ENCODE measurements at places on chromosomes 6 and 20. TPM values are rescaled to one million over a fixed set of nuclear protein-coding genes. Genes with fewer than 3 reads are reported as not detected.
A peak's percentile ranks its signal among the peaks of the same experiment; 100 is the strongest.

DNA sequence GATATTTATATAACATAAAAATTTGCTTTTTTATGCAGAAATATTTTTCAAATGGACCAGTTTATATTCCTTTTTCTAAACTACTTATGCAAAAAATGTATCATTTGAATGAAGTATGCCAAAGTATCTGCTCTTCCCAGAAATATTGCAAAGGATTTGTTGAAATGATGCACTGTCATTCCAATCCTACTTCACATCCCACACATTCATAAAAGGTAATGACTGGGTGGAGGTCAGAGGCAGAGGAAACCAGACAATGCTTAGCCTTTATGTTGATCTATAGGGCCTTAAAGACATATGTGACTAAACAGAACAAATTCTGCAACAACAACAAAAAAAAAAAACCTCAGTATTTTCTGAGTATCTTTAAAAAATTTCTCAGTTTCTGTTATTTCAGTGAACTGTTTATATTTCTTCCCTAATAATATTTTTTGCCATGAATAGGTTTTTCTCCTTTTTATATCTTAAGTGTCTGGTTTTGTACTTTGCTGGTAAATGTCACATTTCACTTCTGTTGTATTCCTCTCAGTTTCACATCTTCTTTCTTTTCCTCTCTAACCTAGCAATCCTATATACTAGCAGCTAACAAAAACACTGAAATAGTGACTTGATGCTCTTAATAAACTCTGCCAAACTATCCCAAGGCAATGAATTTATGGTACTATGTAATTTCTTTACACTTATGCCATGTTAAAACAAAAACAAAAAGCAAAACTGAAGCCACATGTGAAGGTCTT lies 374.1 kb downstream of the BCKDHB start:
- no peaks in the 10 kb centered on the region for H3K36me3 ChIP-seq
- H3K4me1 ChIP-seq = no peaks in the 10 kb centered on the region
- H3K4me3 ChIP-seq = no peak overlapping the region
- DNase-seq = no peak
- no peak overlapping the region for H3K27ac ChIP-seq
- H3K27me3 ChIP-seq = peaks cover 3% of the 10 kb centered on the region

- no peaks in the 10 kb centered on the region for H3K36me3 ChIP-seq
- H3K4me1 ChIP-seq = no peaks in the 10 kb centered on the region
- H3K4me3 ChIP-seq = no peak overlapping the region
- no peaks in the 10 kb centered on the region for H3K27me3 ChIP-seq
Measured at GRCh38 chr6:118324116-118324515, 224.0 kb upstream of the PLN start.

DNA sequence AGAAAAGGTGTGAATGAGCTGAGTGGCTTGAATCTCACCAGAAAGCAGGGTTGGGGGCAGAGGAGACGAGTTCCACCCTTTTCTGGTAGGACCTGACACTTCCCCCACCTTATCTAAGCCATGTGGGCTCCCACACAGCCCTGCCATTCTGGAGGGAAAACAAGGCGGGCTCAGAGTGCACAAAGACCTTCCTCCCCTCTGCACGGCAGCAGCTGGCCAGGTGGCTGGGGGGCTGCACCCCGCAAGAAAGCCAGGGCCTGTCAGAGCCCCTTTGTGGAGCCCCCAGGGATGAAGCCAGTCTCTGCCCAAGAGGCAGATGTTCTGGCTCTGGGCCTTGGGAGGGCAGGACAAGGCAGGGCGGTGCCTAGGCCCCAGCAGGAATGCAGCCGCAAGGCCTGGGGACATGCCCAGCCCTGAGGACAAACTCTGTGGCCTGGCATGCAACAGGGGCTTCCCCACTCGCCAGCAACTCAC lies 48.4 kb upstream of the DSN1 start:
- no peak for DNase-seq
- H3K4me1 ChIP-seq = peaks cover 3% of the 10 kb centered on the region
- H3K27ac ChIP-seq = no peak overlapping the region
- H3K4me3 ChIP-seq = no peak overlapping the region
- no peaks in the 10 kb centered on the region for H3K27me3 ChIP-seq
- no peaks in the 10 kb centered on the region for H3K36me3 ChIP-seq

DNA sequence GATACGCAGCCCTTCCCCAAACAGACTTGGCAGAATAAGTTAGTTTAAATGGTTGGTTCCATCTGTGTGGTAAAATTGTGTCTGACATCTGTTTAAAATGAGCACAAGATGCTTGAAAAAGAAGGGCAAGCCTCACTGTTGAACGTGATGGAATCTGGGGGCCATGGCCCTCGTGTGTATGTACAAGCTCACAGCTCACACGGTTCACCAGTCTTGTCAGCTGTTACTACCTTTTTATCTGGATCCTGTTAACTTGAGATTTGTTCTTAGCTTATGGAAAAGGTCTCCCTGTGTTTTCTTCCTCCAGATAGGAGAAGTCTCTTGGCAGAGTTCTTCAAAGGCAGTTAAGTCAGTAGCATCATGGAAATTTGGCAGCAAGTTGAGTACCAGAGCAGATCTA lies 270.6 kb downstream of the KHDC1L start:
- H3K27me3 ChIP-seq = no peaks in the 10 kb centered on the region
- H3K27ac ChIP-seq = no peak overlapping the region
- no peak for DNase-seq
- H3K4me1 ChIP-seq = peaks cover 6% of the 10 kb centered on the region

- H3K4me1 ChIP-seq = no peaks in the 10 kb centered on the region
- H3K27me3 ChIP-seq = peaks cover 5% of the 10 kb centered on the region
- no peak overlapping the region for H3K4me3 ChIP-seq
- DNase-seq = no peak
- H3K36me3 ChIP-seq = peaks cover 1% of the 10 kb centered on the region
Measured at GRCh38 chr6:156563714-156564113, 213.5 kb upstream of the ARID1B start.

- no peak for DNase-seq
- H3K27me3 ChIP-seq = no peaks in the 10 kb centered on the region
- peaks cover 7% of the 10 kb centered on the region for H3K4me1 ChIP-seq
- no peak overlapping the region for H3K4me3 ChIP-seq
- H3K36me3 ChIP-seq = peaks cover 8% of the 10 kb centered on the region
Measured at GRCh38 chr6:42819803-42820511, 38.1 kb downstream of the BICRAL start.

- H3K36me3 ChIP-seq = no peaks in the 10 kb centered on the region
- no peak overlapping the region for H3K4me3 ChIP-seq
- no peaks in the 10 kb centered on the region for H3K27me3 ChIP-seq
- H3K27ac ChIP-seq = no peak overlapping the region
Measured at GRCh38 chr20:13865791-13866351, 81.0 kb downstream of the NDUFAF5 start.

DNA sequence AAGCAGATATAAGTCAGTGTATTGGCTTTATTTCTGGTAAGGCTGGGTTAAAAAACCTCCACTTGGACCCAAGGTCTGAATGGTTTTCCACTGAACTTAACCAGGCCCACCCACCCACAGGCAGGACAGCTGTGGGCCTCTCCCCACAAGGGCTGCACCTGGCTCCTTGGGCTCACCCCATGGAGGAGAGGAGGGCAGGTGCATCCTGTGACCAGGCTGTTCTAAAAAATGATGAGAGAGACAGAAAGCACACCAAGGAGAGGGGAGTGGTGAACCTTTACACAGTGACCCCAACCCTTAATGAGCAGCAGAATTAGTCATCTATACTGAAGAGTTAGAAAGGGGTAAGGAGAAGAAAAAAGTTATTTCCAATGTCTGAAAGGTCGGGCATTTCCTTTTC lies 34.5 kb upstream of the DUSP22 start:
- peaks cover 66% of the 10 kb centered on the region for H3K4me1 ChIP-seq
- H3K27me3 ChIP-seq = no peaks in the 10 kb centered on the region
- DNase-seq = no peak
- no peak overlapping the region for H3K4me3 ChIP-seq
- H3K36me3 ChIP-seq = peaks cover 5% of the 10 kb centered on the region

GRCh38 chr20:59749301-59749700 lies 145.0 kb downstream of the PHACTR3 start:
- H3K4me1 ChIP-seq = peaks cover 9% of the 10 kb centered on the region
- H3K27ac ChIP-seq = no peak overlapping the region
- no peak overlapping the region for H3K4me3 ChIP-seq
- peaks cover 7% of the 10 kb centered on the region for H3K27me3 ChIP-seq

DNA sequence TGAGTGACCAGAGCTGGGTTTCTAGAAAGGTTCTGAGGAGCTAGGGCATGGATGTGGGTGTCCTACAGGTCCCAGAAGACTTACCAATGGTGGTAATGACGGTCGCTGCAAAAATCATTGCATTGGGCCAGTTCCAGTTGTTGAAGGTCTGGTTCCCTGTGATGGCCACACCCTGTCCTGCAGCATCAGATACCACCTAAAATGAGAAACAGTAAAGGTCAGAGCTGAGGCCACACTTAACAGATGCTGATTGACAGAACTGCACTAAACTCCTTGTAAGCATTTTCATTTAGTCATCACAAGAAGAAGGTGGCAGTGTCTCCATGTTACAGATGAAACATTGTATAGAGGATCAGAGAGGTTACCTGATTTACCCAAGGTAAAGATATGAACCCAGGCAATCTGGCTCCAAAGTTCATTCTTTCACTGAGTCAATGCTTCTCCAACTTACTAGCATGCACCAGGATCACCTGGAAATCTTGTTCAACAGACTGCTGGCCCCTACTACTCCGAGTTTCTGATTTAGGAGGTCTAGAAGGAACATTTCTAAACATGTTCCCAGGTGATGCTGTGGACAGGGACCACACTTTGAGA lies 33.4 kb downstream of the KCNK5 start:
- peaks cover 19% of the 10 kb centered on the region for H3K36me3 ChIP-seq
- H3K4me3 ChIP-seq = no peak overlapping the region
- H3K27me3 ChIP-seq = no peaks in the 10 kb centered on the region
- no peak for DNase-seq
- H3K27ac ChIP-seq = no peak overlapping the region

DNA sequence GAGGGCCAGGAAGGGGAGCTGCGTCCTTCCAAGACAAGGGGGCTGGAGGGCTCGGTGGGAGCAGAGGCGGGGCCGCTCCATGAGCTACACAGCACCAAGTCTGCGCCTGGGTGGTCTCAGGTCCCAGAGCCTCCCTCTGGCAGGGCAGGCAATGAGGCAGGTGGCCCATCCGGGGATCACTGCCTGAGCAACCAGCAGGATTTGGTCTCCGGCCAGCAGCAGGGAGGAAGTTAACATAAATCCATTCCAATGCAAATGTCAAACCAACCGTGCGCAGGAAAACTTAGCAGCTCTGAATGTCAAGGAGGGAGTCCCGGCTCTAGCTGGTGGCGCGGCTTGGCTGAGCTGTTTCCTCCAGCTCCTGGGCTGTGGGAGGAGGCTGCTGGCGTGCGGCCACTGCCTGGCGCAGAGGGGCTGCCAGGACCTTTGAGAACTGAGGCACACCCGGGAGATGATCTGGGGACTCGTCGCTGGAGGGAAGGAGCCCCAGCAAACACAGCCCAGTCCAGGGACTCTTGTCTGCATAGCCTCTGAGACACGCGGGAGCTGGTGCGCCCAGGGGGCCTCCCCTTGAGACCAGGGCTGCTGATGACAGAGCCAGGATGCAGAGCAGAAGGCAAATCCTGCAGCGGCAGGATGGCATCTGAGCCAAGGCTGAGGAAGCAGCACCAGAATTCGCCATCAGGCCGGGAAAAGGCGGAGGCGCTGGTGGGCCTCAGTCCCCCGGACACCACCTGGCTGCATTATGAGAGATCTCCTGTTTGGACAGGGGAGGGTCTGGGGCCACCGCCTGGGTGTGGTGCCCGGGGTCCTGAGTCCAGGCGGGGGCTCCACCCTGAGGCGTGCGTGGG lies 33.1 kb upstream of the CHRNA4 start:
- H3K27me3 ChIP-seq = peaks cover 4% of the 10 kb centered on the region
- DNase-seq = no peak
- H3K4me3 ChIP-seq = no peak overlapping the region

DNA sequence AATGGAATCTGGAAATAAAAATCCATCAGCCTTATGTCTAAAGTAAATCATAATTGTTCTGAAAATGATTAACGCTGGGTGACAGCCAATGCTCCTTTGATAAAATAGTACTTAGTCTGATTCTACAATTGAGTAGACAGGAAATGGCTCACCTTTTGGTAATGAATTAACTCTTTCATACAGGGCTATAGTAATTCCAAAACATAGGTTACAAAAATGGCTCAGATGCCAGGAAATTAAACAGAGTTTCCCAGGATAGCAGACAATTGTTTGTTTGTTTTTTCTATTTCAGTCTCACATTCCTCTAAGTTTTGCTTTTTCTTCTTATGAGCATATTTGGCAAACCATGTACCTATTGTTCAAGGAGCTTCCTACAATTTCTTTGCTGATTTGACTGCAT lies 257.2 kb upstream of the EPHA7 start:
- H3K27me3 ChIP-seq = no peaks in the 10 kb centered on the region
- no peak overlapping the region for H3K27ac ChIP-seq
- H3K4me1 ChIP-seq = no peaks in the 10 kb centered on the region
- H3K4me3 ChIP-seq = no peak overlapping the region

DNA sequence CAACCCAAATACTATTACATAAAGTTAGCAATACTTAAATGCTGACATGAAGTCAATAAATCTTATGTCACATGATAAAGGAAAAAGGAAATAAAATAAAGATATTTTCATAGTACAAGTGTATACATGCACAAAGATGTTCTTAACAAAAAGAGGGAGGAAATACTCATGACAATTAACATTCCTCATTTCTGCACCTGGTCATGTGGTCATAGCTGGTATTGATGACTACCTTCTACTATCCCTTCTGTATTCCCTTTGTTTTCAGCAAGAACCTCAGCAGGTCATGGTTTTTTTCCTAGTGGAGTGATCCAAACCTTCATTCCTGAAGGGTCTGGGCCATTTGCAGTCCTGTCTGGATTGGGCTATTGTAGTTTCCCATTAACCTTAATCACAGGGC lies 43.5 kb upstream of the FYN start:
- DNase-seq = no peak
- H3K36me3 ChIP-seq = no peaks in the 10 kb centered on the region
- H3K4me3 ChIP-seq = no peak overlapping the region
- no peak overlapping the region for H3K27ac ChIP-seq

GRCh38 chr20:36549942-36550789 lies 8.8 kb downstream of the MYL9 start:
- H3K4me3 ChIP-seq = no peak overlapping the region
- no peaks in the 10 kb centered on the region for H3K27me3 ChIP-seq
- H3K27ac ChIP-seq = no peak overlapping the region
- no peaks in the 10 kb centered on the region for H3K4me1 ChIP-seq

GRCh38 chr20:45229264-45230056 lies 8.3 kb downstream of the SEMG2 start:
- H3K4me3 ChIP-seq = no peak overlapping the region
- H3K27ac ChIP-seq = no peak overlapping the region
- H3K27me3 ChIP-seq = peaks cover 48% of the 10 kb centered on the region
- peak; percentile 69 for DNase-seq
- no peaks in the 10 kb centered on the region for H3K36me3 ChIP-seq

- H3K4me3 ChIP-seq = no peak overlapping the region
- peaks cover 4% of the 10 kb centered on the region for H3K4me1 ChIP-seq
- no peaks in the 10 kb centered on the region for H3K27me3 ChIP-seq
- no peaks in the 10 kb centered on the region for H3K36me3 ChIP-seq
Measured at GRCh38 chr20:32183947-32184635, 23.5 kb downstream of the PLAGL2 start.

TENT5A gene
- total RNA-seq = 1.5 TPM

SCGN gene
- not detected for total RNA-seq

SIRPB2 gene
- not detected for total RNA-seq

KHDRBS2 gene
- total RNA-seq = not detected

PTP4A1 gene
- 63.6 TPM for total RNA-seq

DNPH1 gene
- 54.0 TPM for total RNA-seq

TMEM244 gene
- total RNA-seq = 0.99 TPM

SPEF1 gene
- not detected for total RNA-seq

PDE7B gene
- total RNA-seq = 3.5 TPM

ADAM33 gene
- not detected for total RNA-seq
